ENCODE measurements at places on chromosomes 11 and 22.

GRCh38 chr22:42313204-42313603, 42.8 kb upstream of the TCF20 start:
- no peak for DNase-seq

DNA sequence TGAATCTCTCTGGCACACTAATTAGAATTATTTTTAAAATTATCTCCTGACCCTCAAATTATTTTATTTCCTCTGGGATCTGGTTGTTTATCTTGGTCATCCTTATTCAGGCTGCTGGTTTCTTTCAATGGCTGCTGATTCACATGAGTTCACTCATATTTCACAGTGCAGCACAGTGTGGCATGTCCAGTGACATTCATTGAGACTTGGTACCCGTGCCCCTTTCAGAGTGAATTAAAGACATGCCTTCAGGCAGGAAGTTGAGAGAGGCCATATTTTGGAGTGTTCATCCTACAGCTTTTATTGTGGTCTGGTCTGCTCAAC, 13.5 kb downstream of the DCPS start:
- no peak for DNase-seq

GRCh38 chr11:47506795-47507562, 46.0 kb downstream of the CELF1 start:
- no peak for DNase-seq

DNA sequence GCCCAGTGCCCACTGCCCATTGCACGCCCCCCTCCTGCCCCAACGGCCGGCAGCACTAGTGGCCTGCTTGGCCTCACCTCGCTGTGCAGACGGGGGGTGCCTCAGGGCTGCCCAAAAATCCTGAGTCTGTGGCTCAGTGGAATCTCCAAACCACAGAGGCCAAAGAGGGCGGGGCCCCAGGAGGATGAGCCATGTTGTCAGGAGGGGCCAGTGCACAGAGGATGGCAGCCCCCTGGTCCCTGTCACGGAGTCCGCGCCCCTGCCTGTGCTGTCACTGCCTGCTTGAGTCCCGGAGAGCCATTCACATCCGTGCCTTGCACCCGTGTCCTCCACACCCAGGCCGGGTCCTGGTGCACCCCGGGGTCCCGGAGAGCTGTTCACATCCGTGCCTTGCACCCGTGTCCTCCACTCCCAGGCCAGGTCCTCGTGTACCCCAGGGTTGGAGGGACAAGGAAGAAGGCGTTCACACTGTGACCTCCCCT, 36.4 kb upstream of the MUC5AC start:
- DNase-seq: no peak

- DNase-seq: no peak
Measured at GRCh38 chr11:35227576-35228327, 88.8 kb downstream of the CD44 start.

DNA sequence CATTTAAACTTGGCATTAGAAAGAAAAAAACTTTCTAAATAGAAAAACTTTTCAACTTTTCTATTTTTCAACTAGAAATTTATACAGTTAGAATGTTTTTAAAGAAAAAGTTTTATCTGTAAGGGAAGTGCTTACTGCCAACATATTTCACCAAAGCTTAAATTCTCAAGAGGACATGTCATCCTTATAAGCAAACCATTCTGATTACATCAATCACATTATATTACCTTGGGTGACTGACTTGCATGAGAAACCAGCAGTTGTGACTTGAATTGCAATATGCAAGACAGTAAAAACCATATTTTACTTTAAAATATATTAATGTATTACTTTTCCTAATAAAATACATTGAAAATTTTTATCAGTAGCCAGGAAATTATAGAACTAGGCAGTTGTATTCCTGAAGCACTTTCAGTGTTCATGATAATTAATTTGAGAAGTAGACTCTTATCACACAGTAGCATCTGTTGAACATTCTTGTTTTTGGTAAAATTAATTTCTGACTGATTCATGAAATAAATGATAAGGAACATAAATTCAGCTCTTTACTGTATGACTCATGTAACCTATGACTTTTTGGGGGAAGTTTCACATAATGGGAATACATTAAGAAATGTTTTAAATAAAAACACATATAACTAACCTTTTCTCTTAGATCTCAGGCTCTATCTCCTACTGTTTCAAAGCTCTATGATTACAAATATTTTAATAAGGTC, 345.0 kb upstream of the CCDC179 start:
- no peak for DNase-seq

GRCh38 chr11:12133547-12134235, 23.3 kb downstream of the MICAL2 start:
- DNase-seq: no peak

GRCh38 chr22:48370508-48371325, 1457.0 kb downstream of the BRD1 start:
- no peak for DNase-seq
